Stimulated activated CD4-positive, alpha-beta T cell treated with anti-CD3 and anti-CD28 coated beads, Interleukin-15, amount 100 ng/mL, for 1 hour (primary cell): ENCODE measurements at places on chromosomes 3 and 15.

DNA sequence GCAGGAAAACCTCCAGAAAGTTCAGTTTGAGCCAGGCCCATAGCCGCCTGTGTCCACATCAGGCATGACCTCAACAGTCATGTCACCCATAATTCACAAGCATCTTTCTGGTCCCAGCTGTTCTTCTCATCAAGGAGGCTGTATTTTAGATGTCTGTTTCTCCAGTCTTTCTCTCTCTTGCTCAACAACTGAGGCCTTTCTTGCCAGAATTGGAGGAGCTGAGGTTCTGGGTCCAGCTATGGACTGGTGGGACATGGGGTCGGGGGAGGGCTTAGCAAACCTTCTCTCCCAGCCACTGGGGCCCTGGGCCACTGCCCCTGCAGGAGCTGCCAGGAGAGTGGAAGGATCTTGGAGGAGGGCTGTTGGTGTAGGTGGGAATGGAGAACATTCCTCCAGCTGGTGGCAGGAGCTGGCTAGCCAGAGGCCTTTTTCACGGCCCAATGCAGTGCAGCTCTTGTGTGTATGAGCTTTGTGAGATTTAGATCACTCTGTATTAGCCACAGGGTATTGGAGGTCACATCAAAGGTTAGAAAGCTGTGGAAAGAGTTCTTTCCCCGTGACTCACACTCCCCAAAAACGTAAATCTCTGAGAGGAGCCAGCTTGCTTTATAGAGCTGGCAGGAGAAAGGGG lies 23.5 kb downstream of the MAGEF1 start:
- no peak for DNase-seq

- DNase-seq, result no peak
These were observed 62.8 kb downstream of the ATP2C1 start for GRCh38 chr3:130956721-130957120.

GRCh38 chr3:54345847-54346375 lies 223.6 kb downstream of the CACNA2D3 start:
- no peak for DNase-seq

DNA sequence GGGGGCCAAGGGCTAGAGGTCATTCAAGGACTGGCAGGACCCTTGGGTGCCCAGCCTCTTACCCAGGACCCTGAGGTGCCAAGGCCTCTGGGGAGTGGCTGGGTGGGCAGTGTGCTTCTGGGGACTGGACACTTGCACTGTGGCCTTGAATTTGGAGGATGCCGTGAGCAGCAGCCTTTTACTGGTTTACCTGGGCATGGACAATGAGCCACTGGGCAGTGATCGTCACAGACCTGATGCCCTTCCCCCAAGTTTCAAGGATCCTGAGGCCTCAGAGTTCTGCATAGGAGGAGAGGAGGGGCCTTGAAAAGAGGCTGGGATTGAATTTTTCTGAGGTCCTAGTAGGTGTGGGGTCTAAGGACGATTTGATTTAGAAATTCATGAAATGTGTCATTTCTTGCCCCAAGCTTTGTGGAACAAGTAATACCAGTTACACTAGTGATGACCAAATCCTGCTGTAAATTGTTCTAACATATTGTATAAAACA lies 146.1 kb upstream of the TPM1 start:
- DNase-seq, result no peak

GRCh38 chr3:34132069-34132692 lies 333.8 kb downstream of the PDCD6IP start:
- DNase-seq, result no peak

DNA sequence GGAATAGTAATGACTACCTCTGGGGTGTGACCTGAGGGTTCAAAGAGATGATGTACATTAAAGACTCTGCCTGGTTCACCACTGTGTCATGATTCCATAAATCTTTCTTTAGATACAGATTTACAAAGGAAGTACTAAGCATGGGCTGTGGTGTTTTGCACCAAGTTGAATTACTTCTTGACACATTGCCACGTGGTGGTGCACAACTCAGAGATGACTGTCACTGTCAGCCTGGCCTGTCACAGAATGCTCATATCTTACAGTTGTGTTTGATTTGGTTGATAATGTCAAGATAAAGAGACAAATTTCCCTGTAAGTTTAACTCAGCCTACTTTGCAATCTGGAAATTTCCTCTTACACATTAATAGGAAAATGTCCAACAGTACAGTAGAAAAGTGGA lies 3.2 kb downstream of the CTDSPL start:
- DNase-seq, result no peak

DNA sequence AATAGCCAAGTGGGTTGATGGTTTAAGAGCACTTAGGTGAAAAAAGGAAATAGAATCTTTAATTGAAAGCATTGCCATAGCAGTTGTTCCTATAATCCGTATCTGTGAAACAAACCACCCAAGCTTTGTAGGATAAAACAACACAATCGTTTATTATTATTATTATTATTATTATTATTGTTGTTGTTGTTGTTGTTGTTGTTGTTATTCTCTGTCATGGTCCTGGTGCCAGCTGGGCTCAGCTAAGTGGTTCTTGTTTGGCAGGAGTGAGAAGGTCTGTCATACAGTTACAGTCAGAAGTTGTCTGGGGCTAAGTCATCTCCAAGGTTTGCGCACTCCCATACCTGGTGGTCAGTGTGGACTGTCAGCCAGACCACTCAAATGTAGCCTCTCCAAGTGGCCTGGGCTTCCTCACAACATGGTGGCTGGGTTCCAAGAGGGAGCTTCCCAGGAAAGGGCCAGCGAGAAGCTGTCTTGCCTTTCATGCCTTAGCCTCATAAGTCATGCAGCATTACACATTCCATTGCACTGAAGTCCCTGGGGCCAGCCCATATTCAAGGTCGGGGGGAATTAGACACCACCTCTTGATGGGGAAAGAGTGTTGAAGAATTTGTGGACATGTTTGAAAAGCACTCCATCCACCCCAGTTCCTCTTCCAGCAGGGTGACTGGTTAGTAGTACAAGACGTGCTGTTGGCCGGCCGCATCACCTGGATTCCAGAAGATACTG lies 54.3 kb upstream of the FGD5 start:
- DNase-seq, result no peak

DNA sequence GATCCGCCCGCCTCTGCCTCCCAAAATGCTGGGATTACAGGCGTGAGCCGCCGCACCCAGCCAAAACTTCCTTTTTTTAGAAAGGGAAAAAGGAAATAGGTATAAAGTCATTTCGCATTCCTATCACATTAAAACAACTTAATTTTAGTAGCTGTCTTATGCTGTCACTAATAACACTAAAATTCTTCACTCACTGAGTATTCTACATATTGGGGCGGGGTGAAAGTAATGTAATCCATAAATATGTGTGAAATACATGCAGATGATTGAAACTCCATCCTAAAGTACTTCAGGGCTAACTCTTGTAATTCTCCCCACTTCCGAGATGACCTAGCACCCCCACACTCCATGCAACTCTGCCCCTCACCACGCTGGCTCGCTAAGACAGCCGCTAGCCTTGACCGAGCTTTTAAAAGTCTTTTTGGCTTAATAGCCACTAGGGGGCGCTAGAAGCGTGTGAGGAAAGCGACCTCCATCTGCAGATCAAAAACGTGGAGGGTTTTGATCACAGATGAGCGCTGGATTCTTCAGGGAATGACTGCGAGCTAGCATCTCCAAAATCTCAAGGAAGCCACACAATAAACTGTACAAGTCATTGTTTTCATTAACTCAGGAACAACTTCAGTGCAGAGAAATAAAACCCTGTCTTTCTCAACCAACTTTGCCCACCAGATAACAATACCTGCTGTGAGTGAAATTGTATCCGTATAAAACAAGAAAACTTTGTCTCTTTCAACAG lies 129.3 kb upstream of the IGF1R start:
- DNase-seq, result no peak

GRCh38 chr15:47367726-47368390 lies 349.4 kb upstream of the SEMA6D start:
- DNase-seq, result no peak

DNA sequence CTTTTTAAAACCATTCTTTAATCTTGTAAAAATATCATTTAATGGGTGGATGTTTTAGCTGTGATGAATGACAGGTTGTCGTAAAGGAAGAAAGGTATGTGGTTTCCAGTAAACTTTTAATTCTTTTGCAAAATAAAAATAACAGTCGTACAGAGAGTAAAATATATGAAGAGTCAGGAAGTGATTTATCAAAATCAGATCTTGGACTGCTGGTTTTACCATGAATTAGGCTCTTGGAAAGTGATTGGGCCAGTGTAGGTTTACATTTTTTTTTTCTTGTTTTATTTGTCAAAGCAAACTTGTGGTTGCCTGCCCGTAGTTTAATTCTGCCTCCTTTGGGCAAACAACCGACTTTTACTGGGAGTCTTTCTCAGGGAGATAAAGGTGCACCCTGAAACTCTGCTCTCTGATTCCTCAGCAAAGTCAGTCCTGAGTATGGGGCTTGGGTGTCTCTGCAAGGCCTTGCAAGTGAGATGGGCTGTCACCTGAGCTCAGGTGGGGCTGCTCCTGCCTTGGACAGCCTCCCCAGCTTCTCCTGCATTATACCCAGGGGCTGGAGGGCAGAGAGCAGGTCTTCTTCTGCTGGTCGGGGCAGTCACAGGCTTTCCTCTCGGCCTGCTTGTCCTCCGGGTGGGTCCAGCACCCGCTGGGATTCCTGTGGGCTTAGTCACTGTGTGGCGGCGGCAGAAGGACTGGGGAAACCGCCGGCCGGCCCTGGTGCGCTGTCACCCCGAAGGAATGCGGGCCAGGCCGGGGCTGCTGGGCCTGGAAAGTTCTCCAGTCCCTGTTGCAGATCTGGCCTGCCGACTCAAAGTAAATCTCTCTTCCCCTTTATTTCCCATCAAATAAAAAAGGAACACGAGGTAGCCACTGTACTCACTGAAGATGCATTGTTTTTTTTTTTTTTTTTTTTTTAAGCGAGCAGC lies 79.0 kb downstream of the IGF1R start:
- DNase-seq, result no peak

- DNase-seq, result no peak
These were observed 135.0 kb upstream of the FAM3D start for GRCh38 chr3:58801541-58801940.

DNA sequence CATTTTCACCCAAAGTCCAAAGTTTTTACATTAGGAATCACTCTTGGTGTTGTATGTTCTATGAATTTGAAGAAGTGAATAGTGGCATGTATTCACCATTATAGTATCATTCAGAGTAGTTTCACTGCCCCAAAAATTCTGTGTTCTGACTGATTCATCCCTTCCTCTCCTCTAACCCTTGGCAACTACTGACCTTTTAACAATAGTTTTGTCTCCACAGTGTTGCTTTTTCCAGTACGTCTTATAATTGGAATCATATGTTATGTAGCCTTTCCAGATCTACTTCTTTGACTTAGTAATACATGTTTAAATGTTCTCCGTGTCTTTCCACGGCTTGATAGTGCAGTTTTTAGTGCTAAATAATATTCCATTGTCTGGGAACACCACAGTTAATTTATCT lies 379.0 kb upstream of the SGO1 start:
- DNase-seq, result no peak

DNA sequence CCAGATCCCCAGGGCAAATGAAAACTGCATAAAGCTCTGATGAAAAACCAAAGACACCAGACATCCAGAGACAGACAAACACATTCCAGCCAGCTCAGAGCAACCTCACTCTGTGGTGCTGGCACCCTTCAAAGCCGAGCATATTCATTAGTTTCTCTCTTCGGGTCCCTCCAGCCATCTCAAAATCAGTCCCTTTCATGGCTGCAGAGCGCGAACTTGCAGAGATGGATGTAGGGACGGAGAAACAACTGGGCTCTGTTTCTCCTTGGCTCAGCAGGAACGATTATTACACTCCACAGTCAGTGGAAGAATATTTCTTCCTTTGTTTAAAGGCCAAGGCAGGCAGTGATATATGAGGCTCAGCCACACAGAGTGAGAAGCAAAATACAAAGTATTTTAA lies 50.4 kb upstream of the SYN2 start:
- no peak for DNase-seq

DNA sequence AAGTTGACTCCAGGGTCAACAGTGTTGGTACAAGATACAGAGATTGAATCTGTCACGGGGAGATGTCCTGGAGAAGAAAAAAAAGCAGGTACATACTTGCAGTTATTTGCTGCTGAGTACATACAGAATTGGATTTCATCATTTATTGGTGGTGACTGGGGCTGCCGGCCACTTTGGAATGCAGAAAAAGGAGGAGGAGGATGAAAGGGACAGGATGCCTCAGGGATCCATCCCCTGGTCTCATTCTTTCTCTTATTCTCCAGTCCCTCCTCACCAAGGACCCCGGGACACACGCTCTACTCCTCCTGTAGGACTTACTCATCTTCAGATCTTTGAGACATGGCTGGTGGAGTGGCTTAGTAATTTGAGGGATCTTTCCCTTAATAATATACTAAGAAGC lies 30.0 kb upstream of the MEIS2 start:
- DNase-seq, result no peak

DNA sequence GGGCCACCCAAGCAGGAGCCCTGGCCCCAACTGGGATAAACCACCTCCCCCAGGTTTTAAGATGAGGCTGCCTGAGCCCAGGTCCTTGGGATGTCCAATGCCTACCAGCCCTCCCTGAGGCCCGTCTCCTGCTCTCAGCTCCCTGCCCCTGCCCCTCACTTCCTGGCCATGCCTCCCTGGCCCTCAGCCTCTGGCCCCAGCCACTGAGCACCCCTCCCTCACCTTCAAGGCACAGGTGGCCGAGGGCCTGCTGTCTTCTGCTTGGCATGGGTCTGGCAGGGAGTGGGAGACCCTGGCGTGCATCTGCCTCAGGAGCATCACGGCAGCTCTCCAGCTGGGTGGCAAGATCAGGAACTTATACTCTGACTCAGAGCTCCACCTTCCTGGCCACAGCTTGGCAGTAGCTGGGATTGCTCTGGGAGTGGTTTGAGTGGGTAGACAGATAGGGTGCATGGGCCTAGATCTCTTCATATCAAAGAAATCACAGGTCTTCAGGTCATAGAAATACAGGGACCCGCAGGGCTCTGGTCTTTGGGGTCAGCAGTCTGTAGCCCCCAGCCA lies at the start of gene PLA2G4E:
Gene PLA2G4E (minus strand): TSS at position 330 of the 561 bp plus-strand sequence. CDS start 12 bp downstream, at position 318.
- DNase-seq, result no peak

GRCh38 chr3:78495301-78495700 lies 1272.5 kb downstream of the ROBO1 start:
- no peak for DNase-seq

DNA sequence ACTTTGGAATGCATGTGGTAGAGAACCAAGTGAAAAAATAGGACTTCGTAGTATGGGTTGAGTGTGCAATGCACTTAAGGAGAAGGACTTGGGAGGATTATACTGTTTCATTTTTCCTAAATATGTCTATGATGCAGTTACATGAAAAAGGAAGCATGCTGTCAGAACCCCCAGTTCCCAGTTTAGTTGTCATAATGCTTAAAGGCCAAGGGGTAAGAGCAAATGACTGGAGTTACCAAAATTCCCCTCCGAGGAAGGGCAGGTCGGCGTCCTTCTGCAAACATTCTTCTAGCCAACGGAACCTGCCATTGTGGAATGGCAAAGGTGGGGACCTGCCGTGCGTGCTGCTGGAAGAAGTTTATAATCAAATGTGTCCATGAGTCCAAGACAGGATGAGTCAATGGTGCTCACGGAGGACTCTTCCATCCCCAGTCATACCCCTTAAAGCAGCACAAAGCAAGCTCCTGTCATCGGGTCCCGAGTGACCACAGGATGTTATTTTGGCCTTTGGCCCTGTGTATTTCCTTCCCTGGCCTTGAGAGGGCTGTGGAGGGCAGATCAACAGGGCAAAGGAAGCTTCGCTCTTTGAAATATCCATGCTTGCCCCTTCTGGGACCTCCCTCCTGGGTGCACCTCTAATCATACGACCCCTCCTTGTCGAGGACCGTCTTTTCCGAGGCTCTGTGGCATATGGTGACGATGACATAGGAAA lies 93.2 kb downstream of the SLCO3A1 start:
- DNase-seq, result no peak
